NAMALWA (cell line): ENCODE measurements at places on chromosomes 1 and 21.

GRCh38 chr1:23995431-23995837 lies 15.3 kb upstream of the SRSF10 start:
- DNase-seq = no peak

DNA sequence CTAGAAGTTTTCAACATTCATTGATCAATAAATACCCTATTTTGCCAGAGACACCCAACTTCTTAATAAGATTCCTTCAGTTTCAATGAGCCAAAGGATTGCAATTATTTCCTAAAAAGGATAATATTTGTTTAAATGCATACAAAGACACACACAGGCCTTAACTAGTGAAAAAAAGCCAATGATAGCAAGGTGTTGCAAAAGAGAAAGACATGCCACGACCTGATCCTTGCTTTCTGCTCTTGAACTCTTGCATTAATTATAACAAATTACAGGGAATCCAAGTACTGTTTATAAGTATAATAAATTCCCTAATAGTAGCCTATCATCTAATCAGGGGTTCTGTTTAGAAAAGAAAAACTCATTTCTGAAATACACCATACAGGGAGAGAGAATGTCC lies 131.1 kb downstream of the PTPN14 start:
- no peak for DNase-seq

GRCh38 chr1:48038270-48038767 lies 41.1 kb upstream of the TRABD2B start:
- DNase-seq = no peak

GRCh38 chr1:35531368-35531767 lies 25.8 kb downstream of the KIAA0319L start:
- DNase-seq = no peak

DNA sequence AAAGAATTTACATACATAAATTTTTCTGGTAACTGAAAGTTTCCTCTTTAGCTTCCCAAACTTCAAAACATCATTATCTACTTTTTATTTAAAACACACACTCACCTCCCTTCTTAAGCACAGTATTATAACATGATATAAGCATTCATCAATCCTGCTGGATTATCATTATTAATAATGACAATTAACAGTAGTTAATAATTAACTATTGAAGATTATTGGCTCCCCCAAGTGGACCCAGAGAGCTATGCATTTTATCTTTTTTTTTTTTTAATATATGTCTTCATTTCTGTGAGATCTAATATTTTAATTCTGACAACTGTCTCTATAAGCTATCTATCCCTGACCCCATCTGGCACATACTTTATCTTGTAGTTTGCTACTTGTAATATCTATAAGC lies 252.1 kb upstream of the CACYBP start:
- DNase-seq = peak; percentile 35

DNA sequence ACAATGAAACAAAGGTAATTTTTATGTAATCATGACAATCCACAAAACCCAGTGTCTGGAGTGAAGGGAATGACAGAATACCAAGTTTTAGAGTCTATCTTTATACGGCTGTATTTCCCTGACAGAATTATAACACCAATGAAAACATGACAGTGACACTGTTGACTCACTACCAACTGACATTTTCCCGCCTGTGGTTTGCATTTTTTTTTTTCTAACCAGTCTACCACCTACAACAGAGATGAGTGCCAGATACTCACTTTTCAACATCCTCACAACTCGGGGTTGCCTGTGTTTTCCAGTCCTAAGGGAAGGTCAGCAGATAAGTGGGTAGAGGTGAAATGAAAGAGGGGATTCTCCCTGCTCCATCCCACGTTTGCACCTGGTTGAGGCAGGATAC lies 118.9 kb downstream of the KCNJ6 start:
- no peak for DNase-seq

GRCh38 chr1:235129774-235130570 lies 1.3 kb upstream of the TOMM20 start:
- DNase-seq = no peak

DNA sequence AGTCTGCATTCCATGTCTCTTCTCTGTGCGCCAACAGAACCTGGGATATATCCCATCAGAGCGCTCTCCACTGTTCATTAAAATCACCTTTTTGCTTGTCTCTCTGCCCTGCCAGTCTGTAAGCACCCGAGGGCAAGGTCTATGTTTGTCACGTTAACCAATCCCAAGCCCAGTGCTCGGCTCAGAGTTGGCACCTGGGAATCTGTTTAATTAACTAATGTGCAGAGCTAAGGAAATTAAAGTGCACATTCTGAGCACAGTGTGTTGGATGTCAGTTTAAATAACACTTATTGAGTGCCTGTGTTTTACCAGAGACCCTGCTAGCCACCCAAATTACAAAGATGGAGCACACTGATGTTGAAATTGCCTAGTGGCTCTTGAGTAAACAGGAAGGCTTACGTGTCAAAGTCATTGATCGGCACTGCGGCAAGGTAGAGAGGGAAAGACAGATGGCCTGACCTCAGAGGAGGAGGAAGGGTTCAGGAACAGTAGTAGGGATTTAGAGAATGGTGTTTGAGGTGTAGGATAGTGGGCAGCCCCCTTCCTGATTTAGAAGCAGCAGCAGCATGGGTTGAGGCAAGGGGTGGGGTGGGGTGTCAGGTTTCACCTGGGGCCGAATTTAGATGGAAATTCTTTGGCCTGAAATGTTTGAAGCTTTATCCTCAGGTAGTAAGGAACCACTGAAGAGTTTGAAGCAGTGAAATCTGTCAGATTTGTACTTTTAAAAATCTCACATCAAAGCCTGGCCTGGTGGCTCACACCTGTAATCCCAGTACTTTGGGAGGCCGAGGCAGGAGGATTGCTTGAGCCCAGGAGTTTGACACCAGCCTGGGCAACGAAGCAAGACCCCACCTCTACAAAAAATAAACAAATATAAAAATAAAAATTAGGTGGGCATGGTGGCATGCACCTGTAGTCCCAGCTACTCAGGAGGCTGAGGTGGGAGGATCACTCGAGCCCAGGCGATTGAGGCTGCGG lies 7.7 kb downstream of the ARMH1 start:
- no peak for DNase-seq

- no peak for DNase-seq
Measured at GRCh38 chr1:177145106-177146070, 19.1 kb downstream of the ASTN1 start.

DNA sequence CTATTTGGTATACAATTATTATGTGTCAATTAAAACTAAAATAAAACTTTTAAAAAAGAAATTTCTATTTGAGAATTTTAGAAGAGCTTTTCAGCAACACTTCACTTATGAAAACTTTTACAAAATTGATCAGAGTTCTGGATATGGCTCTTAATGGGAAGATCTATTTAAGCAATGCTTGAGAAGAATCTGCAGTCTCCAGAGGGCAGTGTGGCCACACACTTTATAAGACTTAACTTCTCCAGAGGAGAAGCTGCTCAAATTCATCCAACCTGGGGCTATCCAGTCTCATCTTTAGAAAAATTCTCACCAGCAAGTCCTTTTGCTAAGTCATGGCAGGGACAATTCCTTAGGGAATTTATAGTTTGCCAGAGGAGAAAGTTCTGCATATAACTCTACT lies 25.2 kb upstream of the AGO1 start:
- DNase-seq = peak; percentile 38

DNA sequence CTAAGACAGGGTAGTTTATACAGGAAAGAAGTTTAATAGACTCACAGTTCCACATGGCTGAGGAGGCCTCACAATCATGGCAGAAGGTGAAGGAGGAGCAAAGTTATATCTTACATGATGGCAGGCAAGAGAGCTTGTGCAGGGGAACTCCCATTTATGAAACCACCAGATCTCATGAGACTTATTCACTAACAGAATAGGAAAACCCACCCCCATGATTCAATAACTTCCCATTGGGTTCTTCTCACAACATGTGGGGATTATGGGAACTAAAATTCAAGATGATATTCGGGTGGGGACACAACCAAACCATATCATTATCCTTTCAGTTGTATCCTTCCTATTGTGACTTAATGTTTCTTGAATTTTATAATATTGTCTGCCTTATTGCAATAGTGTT lies 13.4 kb upstream of the DDAH1 start:
- no peak for DNase-seq

GRCh38 chr1:183310753-183311479 lies 107.3 kb downstream of the NMNAT2 start:
- no peak for DNase-seq

GRCh38 chr1:5975133-5975880 lies 16.9 kb downstream of the NPHP4 start:
- DNase-seq = peak; percentile 63

- DNase-seq = no peak
Measured at GRCh38 chr1:69288416-69288815, 279.3 kb upstream of the LRRC7 start.

- no peak for DNase-seq
Measured at GRCh38 chr1:199778324-199778955, 249.1 kb upstream of the NR5A2 start.

DNA sequence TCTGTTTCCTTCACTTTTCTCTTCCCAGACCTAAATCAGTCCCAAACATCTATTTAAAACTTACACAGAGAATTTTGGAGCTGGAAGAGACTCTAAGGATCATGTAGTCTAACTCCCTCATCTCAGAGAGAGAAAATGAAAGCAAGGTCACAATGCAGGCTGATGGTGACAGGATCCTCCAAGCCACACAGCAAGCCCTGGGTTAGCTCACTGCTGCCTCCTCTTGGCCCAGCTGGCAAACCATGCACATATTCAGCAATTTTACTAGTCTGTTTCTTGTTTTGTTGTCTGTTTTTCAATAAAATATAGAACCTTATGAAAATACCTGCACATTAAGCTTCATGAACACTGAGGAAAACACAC lies 27.7 kb upstream of the LY9 start:
- DNase-seq = peak; percentile 91

- no peak for DNase-seq
Measured at GRCh38 chr1:14426854-14427253, 171.6 kb upstream of the KAZN start.

DNA sequence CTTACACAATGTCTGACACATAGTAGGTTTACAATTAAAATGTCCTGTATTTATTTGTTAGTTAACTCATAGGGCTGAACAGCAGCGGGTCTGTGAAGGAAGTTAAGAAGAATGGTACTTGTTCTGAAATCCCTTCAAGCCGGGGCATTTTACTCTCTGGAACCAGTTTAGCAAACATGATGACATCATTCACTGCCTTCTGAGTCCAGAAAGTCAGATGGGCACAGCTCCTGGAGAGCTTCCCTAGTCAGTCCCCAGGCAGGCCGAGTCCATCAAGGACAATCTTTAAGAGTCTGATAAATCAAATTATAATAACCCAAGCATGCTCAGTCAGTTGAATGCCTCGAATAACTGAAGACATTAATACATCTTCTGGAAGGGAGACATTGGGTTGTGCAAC lies 125.4 kb upstream of the DAB1 start:
- no peak for DNase-seq

GRCh38 chr1:166544561-166544960 lies 294.7 kb upstream of the POGK start:
- no peak for DNase-seq

DNA sequence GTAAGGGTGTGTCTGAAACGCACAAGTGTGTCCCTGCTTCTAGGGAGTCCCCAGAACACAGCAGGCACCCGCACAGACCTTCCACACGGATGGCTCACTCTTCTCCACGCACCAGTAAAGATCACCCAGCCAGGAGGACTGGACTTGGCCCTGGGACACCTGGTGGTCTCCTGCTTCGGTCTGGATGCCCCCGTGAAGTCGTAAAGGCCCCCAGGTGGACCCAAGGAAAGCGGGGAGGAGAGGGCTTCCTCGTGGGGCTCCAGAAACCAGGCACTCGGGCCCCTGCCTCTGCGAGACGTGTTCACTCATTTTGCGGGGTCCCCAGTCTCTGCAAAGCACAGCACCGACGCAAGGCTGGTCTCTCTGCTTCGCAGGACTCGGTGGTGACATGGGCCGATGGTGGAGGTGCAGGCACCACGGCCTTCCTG lies 20.2 kb upstream of the COL6A2 start:
- no peak for DNase-seq

DNA sequence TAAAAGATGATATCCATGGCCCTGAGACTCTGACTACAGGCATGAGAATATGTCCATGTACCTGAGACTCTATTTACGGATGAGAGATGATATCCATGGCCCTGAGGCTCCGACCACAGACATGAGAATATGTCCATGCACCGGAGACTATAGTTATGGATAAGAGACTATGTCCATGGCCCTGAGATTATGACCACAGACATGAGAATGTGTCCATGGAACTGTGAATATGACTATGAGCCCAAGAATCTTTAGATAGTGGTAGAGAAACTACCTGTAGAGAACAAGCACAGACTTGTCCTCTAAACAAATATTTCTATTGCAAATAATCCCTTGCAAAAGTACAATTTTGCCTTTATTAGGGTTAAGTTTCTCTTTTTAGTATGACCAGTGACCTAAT lies 263.2 kb downstream of the PCP4 start:
- DNase-seq = no peak

- DNase-seq = peak; percentile 53
Measured at GRCh38 chr1:30106125-30106524, 617.3 kb downstream of the MATN1 start.

DNA sequence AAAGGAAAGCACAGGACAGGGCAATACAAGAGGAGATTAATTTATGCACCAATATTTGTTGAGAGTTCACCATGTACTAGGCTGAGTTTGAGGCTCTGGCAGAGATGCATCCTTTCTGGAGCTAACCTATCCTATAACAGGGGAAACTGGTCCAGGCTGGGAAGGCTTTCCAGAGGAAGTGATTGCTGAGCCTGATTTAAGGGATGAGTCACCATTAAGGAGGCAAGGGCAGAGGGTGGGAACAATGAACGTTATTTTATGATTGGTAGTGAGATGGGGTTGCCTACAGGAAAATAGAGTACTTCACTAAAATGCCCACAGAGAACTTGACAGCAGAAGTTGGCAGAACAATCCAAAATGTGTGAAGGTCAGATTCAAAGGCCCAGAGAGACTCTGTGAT lies 141.4 kb downstream of the PLPP3 start:
- no peak for DNase-seq

GRCh38 chr1:13487143-13487868 lies 26.5 kb downstream of the LRRC38 start:
- peak; percentile 66 for DNase-seq

DNA sequence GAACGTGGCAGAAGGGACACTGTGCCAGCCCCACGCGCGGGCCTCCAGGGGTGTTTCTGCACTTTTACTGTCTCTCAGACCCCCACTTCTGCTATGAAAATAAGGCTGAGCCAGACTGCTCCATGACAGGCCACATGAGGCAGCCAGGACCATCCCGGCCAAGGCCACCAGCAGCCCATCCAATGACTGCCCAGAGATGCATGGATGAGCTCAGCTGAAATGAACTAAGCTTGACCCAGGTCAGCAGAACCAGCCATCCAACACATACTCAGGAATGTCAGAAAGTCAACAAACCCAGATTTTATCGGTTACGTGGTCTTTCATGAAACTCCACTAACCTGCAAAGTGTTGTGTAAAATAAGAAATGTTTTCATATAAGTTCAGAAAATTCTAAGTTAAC lies 51.2 kb downstream of the CCDC185 start:
- DNase-seq = no peak
